Stimulated activated CD8-positive, alpha-beta memory T cell treated with anti-CD3 and anti-CD28 coated beads, Interleukin-4, amount 100 ng/mL, for 1 hour (primary cell): ENCODE measurements at places on chromosomes 5 and 9.

DNA sequence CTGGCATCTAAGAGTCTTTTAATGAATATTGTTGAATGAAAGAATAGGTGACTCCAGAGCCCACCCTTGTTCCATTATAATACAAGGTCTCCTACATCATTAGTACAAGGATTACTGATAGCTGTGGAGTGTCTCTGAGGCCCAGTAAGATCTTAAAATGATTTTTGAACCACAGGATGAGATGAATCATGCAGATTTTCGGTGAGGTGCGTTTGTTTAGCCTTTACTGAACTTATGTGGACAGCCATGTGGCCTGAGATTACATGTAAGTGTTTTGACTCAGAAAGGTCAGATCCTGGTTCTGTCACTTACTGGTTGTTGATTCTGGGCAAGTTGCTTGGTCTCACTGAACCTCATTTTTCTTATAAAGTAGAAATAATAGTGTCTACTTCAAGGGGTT is 21.6 kb downstream of the NFX1 start:
- no peak for DNase-seq

- no peak for DNase-seq
Observed at GRCh38 chr9:103533318-103533717, 538.2 kb downstream of the CYLC2 start.

GRCh38 chr9:114607671-114608524 is 3.2 kb upstream of the TMEM268 start:
- DNase-seq = no peak

DNA sequence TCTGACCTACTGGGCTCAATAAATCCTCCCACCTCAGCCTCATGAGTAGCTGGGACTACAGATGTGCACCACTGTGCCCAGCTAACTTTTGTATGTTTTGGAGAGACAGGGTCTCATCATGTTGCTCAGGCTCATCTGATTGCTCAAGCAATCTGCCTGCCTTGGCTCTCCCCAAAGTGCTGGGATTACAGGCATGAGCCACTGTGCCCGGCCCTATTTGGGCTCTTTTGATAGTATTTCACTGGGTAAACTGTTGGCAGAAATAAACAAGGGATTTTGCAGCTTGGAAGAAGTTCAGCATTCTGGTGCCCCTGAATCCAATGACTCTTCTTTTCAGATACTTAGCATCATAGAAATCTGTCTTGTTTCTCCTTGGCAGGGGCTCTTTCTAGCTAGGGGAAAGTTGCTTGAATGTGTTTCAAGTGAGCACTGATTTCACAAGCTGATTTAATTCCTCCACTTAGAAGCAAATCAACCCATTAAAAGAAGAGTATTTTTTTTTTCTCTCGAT is 146.8 kb downstream of the PAPPA start:
- no peak for DNase-seq

DNA sequence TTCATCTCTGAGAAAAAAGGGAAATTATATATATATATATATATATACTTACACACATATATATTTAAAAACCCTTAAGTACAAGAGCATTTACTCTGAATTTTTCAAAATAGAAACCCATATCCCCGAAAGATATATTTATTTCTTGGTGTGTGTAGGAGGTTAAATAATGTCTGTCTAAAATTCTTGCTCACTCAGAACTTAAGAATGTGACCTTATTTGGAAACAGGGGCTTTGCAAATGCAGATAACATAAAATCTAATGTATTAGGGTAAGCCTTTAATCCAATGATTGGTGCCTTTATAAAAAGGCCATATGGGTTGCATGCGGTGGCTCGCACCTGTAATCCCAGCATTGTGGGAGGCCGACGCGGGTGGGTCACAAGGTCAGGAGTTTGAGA is 517.3 kb upstream of the TLE4 start:
- no peak for DNase-seq

GRCh38 chr9:133973111-133973790 is 18.9 kb downstream of the VAV2 start:
- DNase-seq = no peak

DNA sequence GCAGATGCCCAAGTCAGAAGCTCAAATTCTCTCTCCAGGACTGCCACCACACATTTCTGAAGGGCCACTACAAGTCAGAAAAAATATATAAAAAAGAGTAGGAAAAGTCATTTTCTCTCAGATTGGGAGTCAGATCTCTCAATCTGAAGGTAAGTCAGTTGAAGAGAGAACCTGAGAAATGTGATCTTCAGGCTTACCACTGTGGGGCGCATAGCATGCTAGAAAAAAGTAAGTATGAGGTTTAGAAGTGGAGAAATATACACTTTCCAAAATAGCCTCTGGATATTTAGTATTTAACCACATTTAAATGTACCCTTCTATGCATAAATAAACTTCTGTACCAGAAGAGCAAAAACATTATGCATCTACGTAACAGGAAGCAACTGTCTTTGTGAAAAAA is 800.7 kb upstream of the CTNND2 start:
- no peak for DNase-seq

DNA sequence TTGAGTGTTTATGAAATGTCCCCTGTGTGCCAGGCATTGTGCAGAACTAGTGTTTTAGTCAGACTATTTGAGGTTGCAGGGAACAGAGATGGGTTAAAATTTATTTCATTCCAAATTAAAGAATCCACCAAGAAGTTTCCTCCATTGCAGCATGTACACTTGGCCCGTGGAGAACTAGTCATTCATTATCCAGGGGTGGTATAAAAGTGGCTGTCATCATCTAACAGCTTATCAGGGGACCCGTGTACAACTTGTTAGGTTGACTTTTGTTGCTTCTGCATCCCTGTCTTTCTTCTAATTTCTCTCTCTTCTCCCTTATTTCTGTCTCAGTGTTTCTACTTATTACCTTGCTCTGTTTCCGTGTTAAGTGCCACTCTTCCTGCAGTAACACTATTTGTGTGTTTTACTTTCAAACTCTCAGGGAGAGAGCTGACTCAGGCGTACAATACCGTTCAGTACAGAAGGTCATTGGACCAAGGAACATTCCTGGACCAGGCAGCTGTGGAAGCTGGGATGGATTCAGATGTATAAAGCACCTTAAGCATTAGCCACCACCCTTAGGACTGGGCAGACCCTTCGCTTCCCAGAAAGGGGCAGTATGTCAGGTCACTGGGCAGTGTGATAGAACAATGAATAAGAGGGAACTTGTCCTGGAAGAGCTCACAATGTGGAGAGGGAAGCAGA is 36.1 kb downstream of the MAP3K1 start:
- DNase-seq = no peak

- DNase-seq = no peak
Observed at GRCh38 chr5:108726446-108727235, 21.1 kb upstream of the FER start.

DNA sequence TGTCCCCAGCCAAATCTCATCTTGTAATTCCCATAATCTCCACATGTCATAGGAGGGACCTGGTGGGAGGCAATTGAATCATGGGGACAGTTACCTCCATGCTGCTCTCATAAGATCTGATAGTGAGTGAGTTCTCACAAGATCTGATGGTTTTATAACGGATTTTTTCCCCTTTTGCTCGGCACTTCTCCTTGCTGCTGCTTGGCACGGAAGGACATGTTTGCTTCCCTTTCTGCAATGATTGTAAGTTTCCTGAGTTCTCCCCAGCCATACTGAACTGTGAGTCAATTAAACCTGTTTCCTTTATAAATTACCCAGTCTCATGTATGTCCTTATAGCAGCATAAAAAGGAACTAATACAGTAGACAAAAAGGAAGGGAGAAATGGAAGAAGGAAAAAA is 76.7 kb upstream of the CCNG1 start:
- no peak for DNase-seq

- DNase-seq = no peak
Observed at GRCh38 chr5:72147569-72147968, 40.3 kb downstream of the MAP1B start.

GRCh38 chr5:178123966-178124925 is 6.6 kb upstream of the RMND5B start:
- no peak for DNase-seq
